ENCODE measurements at places on chromosomes 3 and 15.

GRCh38 chr3:69130689-69131088, 8.3 kb upstream of the LMOD3 start:
- DNase-seq: no peak

GRCh38 chr15:58544756-58545155, 113.0 kb downstream of the LIPC start:
- DNase-seq: no peak

DNA sequence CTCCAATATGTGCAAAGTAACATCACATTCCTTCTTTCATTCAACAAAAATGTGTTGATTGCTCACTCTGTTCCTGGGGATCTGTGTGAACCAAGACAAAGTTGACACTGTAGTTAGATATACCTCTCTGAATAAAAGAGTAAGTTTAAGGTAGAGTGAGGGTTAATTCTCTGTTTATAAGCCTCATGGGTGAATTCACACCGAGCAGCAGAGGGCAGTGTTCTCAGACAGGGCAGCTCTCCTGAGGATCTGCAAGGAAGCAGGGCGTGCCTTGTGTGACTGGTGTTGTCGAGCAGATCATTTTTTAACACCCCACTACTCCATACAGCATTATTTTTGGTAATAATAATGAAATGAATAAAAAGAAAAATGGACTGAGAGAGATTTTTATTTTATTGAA, 34.4 kb downstream of the PAQR9 start:
- no peak for DNase-seq

GRCh38 chr3:180913581-180914404, 1.3 kb downstream of the FXR1 start:
- DNase-seq: no peak

- no peak for DNase-seq
Measured at GRCh38 chr3:57918123-57918837, 89.9 kb upstream of the FLNB start.

DNA sequence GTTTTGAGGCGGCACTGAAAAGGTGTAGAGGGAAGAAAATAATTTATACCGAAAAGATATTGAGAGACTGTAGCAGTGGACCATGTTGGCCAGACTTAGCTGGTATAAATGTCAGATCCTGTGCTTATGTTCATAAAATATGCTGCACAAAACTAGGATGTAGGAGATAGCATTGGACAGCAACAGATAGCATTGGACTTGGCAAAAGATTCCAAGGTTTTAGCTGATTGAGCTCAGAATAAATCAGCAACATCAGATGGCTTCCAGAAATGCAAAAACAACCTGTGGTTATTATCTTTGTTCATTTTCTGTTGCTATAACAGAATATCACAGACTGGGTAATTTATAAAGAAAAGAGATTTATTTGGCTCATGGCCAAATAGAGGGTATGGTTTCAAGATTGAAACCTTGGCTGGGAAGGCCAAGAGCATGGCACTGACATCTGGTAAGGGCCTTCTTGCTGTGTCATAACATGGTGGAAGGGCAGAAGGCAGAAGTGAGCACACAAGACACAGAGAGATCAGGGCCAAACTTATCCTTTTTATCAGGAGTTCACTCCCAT, 34.7 kb downstream of the SLC28A1 start:
- DNase-seq: no peak

GRCh38 chr3:103184772-103185171, 750.0 kb downstream of the ZPLD1 start:
- DNase-seq: no peak

GRCh38 chr3:133393691-133394474, 6.0 kb upstream of the BFSP2 start:
- DNase-seq: no peak

GRCh38 chr3:11276901-11277300, 4.7 kb downstream of the ATG7 start:
- no peak for DNase-seq

DNA sequence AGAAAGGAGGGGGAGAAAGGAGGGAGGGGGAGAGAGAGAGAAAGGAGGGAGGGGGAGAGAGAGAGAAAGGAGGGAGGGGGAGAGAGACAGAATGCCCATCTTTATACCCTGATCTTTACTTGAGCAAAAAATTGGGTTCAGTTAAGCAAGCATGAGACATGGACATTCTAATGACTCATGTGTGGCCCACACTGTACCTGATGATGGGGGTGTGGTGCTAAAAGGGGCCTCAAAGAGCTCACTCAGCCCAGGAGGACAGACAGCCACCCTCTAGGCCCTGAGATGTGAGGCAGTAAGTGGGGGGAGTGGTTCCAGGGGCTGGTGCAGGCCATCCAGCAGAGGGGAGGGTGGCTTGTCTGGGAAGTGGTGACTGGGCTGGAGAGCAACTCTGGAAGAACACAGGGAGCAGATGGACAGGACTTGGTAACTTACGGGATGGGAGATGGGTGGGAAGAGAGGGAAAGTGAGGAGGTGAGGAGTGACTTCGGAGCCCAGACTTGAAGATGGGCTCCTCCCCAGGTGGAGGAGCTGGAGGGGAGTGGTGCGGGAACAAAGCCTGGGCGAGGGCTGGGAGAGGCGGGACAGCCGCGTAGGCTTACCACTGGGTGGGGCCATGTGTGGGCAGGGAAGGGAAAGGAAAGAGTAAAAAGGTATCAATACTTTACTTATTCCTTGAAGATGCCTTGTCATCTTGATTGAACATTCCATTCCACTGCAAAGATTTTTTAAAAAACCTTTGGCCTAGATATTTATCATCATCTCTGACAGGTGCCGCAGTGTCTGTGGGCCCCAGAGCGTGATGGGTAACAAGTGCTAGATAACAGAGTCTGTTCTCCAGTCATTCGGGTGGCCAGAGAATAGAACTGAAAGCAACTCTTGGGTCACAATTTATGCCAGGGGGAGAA, 32.3 kb downstream of the TSPAN3 start:
- no peak for DNase-seq

DNA sequence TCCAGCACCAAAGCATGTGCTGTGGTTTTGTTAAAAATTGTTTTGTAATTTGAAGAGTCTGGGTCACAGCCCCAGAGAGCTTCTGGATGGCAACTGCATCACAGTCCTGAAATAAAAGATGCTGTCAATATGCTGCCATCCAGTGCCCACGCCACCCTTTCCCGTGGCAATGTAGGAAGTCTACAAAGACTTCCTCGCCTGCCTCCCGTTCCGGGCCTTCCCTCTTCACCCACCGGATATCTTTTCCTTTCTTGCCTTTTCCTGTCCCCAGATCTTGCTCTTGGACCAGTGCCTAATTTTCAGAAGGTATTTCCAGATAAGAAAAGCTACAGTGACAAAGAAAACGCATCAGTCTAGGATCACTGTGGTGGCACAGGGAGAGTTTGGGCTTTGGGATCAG, 85.3 kb upstream of the RNU6-1 start:
- DNase-seq: no peak

DNA sequence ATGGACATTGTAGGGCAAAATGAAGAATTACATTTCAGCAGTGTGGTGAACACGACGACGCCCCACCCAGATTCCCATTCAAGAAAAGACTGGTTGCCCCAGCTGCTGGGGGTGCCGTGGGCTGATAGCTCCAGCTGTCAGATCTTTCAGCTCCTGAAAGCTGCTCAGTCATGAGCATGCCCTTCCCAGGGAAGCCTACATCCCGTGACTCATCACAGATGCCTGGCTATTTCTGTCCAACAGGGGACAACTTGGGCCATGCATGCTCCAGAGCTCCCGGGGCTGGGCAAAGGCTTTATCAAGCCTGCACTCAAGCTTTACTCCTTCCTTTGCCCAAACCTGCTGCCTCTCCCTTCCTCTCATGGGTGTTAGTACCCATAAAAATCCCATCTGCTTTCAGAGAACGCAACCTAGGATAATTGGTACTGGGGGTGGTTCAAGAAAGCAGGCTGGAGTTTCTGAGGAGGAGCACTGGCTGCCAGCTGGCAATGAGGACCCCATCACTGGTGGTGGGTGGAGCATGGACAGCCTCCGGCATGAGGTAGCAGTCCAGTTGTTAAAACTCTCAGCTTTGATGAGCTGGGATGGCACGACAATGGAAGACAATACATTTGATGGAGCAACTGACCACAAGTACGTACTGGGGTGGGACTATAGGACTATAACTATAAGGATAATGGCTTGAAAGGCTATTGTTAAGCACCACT, 16.4 kb upstream of the ST8SIA2 start:
- DNase-seq: no peak

- DNase-seq: no peak
Measured at GRCh38 chr3:38603731-38604131, 45.8 kb downstream of the SCN5A start.

DNA sequence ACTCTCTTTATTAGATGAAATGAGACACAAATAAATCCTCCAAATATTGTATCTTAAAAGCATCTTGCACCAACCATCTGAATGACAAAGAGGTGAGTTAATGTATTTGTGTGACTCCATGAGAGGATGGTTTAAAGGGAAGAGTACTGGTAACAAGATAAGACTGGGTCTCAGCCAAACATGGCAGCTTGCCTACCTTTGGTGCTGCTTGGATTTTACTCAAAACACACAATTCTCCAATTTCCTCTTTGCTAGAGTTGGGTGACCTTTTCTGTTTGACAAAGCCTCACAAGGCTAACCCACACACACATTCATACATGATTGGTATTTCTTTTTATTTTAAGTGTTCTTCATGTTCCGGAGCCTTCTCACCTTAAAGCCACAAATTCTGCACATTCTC, 506.4 kb downstream of the FGF12 start:
- DNase-seq: no peak

Measured in stimulated activated CD8-positive, alpha-beta memory T cell treated with anti-CD3 and anti-CD28 coated beads, Interleukin-2, amount 100 ng/mL, for 1 hour (primary cell).